ENCODE measurements at places on chromosomes 1 and 21. TPM values are rescaled to one million over a fixed set of nuclear protein-coding genes. Genes with fewer than 3 reads are reported as not detected.
A peak's percentile ranks its signal among the peaks of the same experiment; 100 is the strongest.

DNA sequence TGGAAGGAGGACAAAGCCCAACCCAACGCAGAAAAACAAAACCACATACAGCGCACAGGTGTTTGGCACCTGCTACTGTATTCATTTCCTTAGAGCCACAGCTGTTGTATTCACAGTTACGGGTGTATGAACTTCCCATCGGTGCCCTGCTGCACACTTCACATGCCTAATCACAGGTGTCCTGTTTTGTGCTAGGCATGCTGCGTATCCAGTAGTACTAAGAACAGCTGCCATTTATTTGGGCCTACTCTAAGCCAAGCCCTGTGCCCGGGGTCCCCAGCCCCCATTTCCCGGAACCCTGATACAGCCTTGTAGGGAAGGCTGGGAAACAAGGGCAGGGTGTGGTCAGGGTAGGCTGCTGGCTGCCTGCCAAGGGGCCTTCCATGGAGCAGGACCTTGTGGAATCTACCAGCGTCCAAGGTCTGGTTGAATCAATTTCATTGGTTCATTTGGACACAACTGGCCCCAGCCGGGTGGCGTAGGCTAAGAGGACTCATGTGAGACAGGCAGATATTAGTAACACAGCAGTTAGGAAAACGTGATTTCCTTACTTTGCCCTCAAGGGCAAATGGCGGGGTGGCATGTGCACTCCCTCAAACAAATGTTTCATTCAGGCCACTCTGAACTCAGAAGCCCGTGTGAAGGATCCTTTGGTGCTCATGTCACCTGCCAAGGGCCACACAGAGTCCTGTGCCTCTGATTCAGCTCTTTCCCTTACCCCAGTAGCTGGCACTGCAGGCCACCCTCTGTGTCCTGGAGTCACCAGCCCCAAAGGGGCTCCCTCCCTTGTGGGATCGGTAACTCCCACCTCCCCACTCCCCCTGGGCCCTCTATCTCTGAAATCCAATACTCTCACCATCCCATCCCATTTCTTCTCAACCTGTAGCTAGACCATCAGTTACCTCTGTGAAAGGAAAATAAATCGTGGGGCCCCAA is 986 bp upstream of the RNF186 start:
- peak; percentile 91 for DNase-seq

LCE2B gene
- total RNA-seq, result not detected

- peak; percentile 22 for DNase-seq
These were observed 35.5 kb downstream of the C21orf91 start for GRCh38 chr21:17783481-17784179.

KRTAP8-1 gene
- total RNA-seq, result not detected

DNA sequence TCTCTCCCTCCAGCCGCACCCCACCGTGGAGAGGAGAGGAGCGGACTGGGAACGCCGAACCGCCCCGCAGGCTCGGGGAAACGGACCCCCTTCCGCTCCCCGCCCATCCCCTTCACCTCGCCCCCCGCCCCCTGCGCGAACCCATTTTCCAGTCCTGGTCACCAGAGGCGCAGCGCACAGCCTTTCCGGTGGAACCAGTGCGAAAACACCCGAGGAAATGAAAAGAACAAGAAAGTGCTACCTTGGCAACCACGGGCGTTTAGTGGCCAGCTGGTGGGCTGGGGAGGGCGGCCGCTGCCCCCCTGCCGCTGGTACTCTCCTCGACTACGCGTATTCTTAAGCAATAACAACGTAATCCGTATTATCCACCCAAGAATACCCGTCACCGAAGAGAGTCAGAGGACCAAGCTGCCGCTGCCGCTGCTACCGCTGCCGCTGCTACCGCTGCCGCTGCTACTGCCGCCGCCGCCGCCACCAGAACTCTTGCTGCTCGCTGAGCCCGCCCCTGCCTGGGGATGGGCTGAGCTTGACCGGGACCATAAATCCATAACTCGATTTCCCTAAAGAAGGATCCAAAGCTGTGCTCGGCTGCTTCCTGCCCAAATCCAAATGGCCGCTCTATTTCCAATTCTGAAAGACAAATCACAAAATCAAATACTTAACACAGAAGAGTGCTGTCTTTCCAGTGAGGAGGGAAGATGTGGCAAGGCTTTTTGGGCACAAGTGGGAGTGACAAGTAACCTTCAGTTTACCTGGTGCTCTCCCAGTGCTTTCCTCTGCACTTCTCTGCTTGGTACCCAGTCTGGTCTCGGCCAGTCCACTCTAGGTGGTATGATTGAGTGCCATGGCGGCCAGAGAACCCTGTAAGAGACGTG is 125.2 kb upstream of the DPYD start:
- no peak for DNase-seq

- DNase-seq, result no peak
These were observed 27.5 kb downstream of the RNF19B start for GRCh38 chr1:32937061-32937460.

GRCh38 chr1:44326821-44327465 is 28.1 kb downstream of the ERI3 start:
- DNase-seq, result no peak

DNA sequence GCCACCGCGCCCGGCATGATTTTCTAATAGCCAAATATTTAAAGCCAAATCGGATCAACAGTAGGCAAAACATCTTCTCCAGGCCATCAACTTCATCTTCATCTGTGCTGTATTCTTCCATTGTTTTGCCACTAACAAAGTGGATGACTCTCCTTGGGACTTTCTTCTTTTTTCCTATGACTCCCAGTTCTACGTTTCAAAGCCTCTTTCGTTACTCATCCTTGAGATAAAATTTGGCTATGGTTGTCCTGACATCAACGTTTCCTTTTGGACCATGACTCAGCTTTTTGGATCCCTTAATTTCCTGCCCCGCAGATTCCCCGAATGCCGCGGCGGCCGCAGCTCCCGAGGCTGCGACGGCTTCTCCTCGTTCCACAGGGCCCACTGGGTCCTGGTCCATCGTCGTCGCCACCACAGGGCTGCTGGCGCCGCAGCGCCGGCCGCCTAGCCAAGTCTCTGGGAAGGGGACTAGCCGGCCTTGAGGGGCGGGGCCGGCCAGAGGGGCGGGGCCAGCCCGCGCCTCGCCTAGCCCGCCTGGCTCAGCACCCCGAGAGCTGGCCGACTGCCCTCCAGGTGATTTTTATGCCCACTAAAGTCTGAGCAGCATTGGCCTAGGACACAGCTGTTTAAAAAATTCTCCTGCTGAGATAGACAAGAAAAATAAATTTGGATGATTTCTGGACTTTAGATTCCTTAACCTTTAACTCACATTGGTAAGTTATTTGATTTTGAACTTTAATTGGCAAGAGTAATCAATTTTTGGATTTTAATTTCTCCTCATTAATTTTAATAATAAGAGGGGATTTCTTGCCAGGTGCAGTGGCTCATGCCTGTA is 93.9 kb downstream of the ADCY10 start:
- peak; percentile 65 for DNase-seq

- no peak for DNase-seq
These were observed 29.1 kb upstream of the SCCPDH start for GRCh38 chr1:246695136-246695535.

PALMD gene
- 2.9 TPM for total RNA-seq

GRCh38 chr1:202214089-202214843 is 20.7 kb downstream of the LGR6 start:
- DNase-seq, result peak; percentile 38

GRCh38 chr1:1910651-1911331 is 4.3 kb upstream of the CALML6 start:
- DNase-seq, result peak; percentile 16
